Tracheal epithelial cell (primary cell): ENCODE measurements at places on chromosomes 2 and 18. TPM values are rescaled to one million over a fixed set of nuclear protein-coding genes. Genes with fewer than 3 reads are reported as not detected.

Gene INHBB
- total RNA-seq, result 0.21 and 0.24 TPM in 2 replicates

Gene ERMN
- not detected in 2 replicates for total RNA-seq

Gene CYTIP
- not detected in 2 replicates for total RNA-seq

Gene SH2D6
- total RNA-seq, result not detected in 2 replicates

Gene CDH2
- under 0.01 and 22.9 TPM in 2 replicates for total RNA-seq

Gene MDH1B
- total RNA-seq, result 0.48 TPM in 1 of 2 replicates, not detected in the other

Gene CAB39
- total RNA-seq, result 112 and 115 TPM in 2 replicates

Gene RAPH1
- total RNA-seq, result 16.6 and 18.8 TPM in 2 replicates

Gene ACMSD
- total RNA-seq, result 1.7 TPM in 1 of 2 replicates, not detected in the other

Gene MAP3K19
- under 0.01 TPM in 1 of 2 replicates, not detected in the other for total RNA-seq

Gene GPR35
- total RNA-seq, result 0.24 and 0.85 TPM in 2 replicates

Gene TMEM247
- not detected in 2 replicates for total RNA-seq

Gene GCKR
- total RNA-seq, result not detected in 2 replicates

Gene ALLC
- not detected in 2 replicates for total RNA-seq

Gene MROH2A
- total RNA-seq, result not detected in 2 replicates

Gene CHRNG
- not detected in 2 replicates for total RNA-seq

Gene CERKL
- 0.72 TPM in 1 of 2 replicates, not detected in the other for total RNA-seq

Gene EMILIN2
- total RNA-seq, result 1.3 and 4.3 TPM in 2 replicates

Gene PTPRN
- total RNA-seq, result 0.21 and 2.2 TPM in 2 replicates

Gene QPCT
- 6.4 and 21.2 TPM in 2 replicates for total RNA-seq

Gene RASGRP3
- total RNA-seq, result under 0.01 and 2.4 TPM in 2 replicates

Gene TMEM198
- total RNA-seq, result under 0.01 and 0.48 TPM in 2 replicates

Gene OR6B2
- not detected in 2 replicates for total RNA-seq

Gene GMPPA
- total RNA-seq, result 23.4 and 35.9 TPM in 2 replicates

Gene B3GNT7
- total RNA-seq, result 0.21 and 1.7 TPM in 2 replicates

Gene ARPC2
- total RNA-seq, result 396 and 434 TPM in 2 replicates

Gene UGT1A3
- total RNA-seq, result 0.24 TPM in 1 of 2 replicates, not detected in the other
